ENCODE measurements at places on chromosomes 7 and 10. TPM values are rescaled to one million over a fixed set of nuclear protein-coding genes. Genes with fewer than 3 reads are reported as not detected.

Gene SLC13A1
- total RNA-seq = not detected

Gene HACD1
- total RNA-seq = 11.0 TPM

Gene OIT3
- total RNA-seq = 0.08 TPM

Gene ZNF786
- total RNA-seq = 3.6 TPM

Gene ZKSCAN1
- total RNA-seq = 33.1 TPM

Gene SAMD9L
- total RNA-seq = 9.5 TPM

Gene POT1
- 31.0 TPM for total RNA-seq

Gene DRGX
- not detected for total RNA-seq

Gene GPR22
- not detected for total RNA-seq

Data from smooth muscle cell of the coronary artery (primary cell).